ENCODE measurements at places on chromosomes 7 and 10.

DNA sequence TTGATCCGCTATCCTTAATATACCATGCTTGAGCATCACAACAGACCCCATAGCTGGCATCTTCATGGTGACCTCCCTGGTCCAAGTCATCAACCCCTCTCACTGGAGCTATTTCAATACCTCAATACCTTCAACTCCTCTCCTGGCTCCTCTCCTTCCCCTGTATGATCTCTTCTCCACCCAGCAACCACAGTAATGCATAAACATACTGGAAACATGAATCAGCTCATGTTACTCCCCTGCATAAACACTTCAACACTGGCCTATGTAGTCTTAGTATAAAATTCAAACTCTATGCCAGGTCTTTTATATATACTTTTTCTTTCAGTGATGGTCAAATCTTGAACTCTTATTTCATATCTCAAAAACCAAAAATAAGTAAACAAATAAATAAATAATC lies 31.8 kb upstream of the TMEM273 start:
- DNase-seq, result no peak

GRCh38 chr7:128791972-128792327 lies 182 bp downstream of the CCDC136 start:
- DNase-seq, result no peak

DNA sequence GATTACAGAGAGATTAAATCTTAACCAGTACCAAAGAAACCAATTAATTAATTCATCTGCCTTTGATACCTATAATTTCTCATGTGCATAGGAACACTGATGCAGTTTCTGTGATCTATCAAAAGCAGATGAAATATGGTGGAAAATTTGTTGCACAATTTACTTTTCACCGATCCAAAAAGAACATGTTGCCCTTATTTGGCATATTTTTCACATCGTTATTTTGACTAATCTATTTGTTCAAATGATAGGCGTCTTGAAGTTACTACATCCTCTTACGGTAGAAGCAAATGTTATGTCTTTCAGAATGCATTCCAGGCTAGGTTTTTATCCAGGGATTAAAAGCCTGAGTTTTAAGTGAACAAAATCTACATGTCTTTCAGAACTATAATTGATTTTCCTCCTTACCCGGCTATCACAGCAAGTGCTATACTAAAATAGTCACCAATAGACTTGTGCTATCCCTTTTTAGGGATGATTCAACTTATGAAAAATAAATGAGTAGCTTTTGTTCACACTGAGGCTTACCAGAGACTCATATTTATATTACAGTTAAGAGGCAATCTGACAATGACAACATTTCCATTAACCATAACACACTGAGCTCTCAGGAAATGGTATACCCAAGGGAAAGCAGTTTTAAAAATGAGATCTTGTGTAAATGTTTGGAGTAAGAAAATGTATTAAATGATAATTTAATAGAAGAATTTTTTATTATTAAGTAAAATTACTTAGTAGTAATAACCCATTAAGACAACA lies 16.8 kb upstream of the TES start:
- no peak for DNase-seq

GRCh38 chr7:77409739-77410547 lies 6.2 kb downstream of the GSAP start:
- no peak for DNase-seq

GRCh38 chr7:4189131-4189570 lies 492.9 kb upstream of the FOXK1 start:
- no peak for DNase-seq

DNA sequence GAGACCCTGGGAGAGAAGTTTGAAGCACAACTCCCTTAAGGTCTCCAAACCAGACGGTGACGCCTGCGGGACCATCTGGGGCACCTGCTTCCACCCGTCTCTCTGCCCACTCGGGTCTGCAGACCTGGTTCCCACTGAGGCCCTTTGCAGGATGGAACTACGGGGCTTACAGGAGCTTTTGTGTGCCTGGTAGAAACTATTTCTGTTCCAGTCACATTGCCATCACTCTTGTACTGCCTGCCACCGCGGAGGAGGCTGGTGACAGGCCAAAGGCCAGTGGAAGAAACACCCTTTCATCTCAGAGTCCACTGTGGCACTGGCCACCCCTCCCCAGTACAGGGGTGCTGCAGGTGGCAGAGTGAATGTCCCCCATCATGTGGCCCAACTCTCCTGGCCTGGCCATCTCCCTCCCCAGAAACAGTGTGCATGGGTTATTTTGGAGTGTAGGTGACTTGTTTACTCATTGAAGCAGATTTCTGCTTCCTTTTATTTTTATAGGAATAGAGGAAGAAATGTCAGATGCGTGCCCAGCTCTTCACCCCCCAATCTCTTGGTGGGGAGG lies 10.8 kb downstream of the SERPINE1 start:
- no peak for DNase-seq

- DNase-seq, result no peak
Observed at GRCh38 chr10:71363936-71364335, 32.8 kb upstream of the CDH23 start.

DNA sequence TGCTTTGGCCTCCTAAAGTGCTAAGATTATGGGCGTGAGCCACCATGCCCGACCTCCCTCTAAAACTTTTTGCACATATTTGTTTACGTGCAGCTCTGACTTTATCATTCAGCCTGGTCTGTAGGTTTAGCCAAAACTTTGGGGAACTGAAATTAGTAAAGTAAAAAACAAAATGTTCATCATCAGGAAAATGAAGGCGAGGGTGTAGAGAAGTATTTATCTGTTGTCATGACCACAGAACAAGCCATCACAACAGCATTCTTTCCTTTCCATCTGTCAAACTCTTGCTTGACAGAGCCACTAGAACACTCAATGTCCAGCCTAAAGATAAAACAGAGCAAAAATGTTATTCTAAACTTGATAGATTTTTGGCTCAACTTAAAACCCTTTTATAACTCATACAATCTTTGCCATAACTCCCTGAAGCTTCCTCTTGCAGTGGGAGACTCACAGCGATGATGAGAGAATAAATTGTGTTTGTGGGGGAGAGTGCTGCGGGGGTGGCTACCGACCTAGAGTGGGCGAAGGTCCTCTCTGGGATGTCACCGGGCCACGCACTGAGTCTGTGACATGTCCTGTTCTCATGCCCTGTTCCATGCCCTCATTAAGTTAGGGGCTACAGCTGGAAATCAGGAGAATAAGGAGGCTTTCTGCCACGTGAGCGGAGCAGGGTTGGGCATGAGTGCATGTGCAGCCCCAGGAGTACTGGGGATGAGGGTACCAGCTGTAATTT lies 58.6 kb upstream of the MKRN1 start:
- DNase-seq, result no peak

- no peak for DNase-seq
Observed at GRCh38 chr10:102741726-102742237, 2.0 kb upstream of the WBP1L start.

GRCh38 chr7:118185163-118185860 lies 1.3 kb downstream of the LSM8 start:
- no peak for DNase-seq

- no peak for DNase-seq
Observed at GRCh38 chr7:154892459-154892858, 110.5 kb downstream of the PAXIP1 start.

DNA sequence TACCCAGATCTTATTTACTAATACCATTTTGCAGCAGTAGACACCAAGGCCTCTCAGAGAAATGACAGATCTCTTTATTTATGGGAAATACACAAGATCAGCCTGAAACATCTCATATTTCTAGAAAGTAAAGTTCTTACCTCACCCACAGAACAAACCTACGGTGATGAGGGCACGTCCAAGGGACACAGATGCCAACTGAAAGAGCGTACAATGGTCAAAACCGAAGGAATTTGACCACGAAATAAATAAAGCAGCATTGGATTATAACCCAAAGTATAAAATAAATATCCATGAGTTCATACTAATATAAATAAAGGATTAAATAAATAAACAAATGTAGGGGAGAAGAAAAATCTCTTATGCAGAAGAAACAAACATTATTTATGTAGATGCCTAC lies 747.0 kb downstream of the TNS3 start:
- no peak for DNase-seq

GRCh38 chr10:22690158-22690557 lies 24.2 kb downstream of the PIP4K2A start:
- DNase-seq, result no peak

- no peak for DNase-seq
Observed at GRCh38 chr7:152733286-152733934, 26.1 kb upstream of the ACTR3B start.

- no peak for DNase-seq
Observed at GRCh38 chr7:127979113-127979727, 52.0 kb downstream of the LRRC4 start.

DNA sequence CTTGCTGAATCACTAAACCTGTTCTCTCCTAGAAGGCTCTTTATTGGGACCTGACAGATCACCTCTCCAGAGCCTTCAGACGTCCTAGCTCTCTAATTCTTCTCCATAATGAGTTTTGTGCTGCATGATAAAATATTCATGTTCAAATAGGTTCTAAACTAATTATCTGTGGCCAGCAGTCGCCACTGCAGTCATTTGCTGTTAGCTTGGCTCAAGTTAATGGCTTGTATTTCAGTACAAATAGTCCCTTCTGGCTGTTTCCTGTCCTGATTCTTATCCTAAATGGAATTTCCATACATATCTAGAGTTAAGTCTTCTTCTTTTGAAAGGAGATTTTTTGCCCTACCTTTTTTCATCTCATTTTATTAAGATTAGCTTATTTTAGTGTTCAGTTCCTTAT lies 303.2 kb downstream of the EXOC4 start:
- DNase-seq, result no peak

DNA sequence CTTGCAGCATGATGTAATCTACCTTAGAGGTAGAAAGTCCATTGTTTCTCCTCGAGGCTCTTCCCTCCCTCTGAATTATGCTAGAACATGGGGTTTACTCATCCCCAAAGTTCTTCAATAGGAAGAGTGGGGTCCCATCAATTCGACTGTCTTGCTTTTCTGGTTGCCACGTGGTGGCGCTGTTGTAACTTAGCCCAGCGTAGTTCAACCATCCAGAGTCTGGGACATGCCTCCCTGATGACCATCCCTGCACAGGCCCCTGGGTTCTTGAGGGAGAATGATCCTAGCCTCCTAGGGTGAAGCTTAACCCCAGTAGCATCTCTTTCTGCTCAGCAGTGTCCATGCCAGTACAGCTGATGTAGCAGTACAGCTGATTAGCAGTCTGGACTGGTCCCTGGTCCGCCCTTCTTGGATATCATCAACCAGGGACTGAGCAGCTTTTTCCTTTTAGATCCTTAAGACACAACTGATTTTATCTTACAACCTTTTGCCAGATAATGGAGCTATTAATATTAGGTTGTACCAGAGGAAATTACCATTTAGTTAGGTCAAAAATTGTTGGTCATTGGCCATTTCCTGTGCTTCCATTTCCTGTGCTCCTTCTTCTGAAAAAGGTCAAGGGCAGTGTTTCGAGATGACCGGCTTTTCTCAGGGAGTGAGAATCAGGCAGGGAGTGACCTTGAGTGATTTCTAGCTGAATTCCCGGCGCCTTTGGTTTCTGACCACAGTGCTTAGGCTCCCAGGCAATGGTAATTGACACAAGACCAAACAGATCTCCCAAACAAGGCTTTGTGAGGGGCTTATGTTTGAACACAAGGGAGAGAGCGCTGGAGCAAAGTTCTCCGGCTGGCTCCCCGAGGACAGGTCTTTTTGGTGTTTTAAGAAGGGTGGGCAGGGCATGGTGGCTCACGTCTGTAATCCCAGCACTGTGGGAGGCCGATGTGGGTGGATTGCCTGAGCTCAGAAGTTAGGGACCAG lies 65.4 kb downstream of the TACC2 start:
- DNase-seq, result no peak

GRCh38 chr10:9443758-9444157 lies 1389.3 kb downstream of the GATA3 start:
- DNase-seq, result no peak

DNA sequence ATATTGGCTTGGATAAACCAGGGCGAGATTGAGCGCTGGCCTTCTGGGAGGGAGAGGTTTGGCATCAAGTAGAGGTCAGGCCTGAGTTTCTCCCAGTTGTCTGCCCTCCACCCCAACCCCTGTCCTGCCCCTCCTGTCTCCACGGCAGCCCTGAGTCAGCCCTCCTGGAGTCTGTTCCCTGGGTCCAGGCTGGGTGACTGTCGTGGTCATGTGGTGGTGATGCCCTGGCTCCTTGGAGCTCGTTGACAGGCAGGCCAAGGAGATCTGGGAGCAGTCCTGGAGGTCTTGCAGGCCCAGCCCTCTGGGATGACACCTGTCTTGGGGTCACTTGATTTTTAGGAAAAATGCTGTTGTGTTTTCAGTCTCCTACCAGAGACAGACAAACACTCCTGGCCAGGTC lies 53.6 kb upstream of the PODXL start:
- no peak for DNase-seq

DNA sequence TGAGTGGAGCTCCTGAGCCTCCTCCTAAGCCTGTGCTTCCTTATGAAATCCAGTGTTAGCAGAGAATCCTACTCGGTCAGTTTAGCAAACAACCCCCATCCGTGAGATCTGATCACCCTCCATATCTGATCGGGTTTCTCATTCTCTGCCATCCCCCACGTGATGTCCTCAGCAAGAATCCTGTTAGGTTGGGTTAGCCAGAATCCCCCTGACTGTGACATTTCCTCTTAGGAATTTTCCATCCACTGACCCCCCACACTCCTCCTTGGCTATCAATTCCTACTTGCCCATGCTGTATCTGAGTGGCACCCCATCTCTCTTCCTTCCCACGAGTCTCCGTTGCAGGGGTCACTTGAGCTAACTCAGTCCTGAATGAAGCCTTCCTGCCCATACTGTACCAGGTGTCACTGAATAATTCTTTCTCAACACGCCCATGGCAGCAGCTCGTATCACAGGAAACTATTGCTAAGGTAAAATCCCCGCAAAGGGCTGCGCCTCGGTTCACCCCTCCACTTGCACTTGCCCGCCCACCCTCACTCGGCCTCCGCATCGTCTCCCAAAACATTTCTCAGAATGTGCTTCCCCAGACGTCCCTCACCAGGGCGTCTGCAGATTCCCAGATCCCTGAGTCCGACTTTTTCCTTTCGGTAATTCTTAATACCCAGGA lies 44.1 kb downstream of the MYOF start:
- DNase-seq, result no peak

- no peak for DNase-seq
Observed at GRCh38 chr10:74851831-74852230, 25.4 kb downstream of the KAT6B start.

DNA sequence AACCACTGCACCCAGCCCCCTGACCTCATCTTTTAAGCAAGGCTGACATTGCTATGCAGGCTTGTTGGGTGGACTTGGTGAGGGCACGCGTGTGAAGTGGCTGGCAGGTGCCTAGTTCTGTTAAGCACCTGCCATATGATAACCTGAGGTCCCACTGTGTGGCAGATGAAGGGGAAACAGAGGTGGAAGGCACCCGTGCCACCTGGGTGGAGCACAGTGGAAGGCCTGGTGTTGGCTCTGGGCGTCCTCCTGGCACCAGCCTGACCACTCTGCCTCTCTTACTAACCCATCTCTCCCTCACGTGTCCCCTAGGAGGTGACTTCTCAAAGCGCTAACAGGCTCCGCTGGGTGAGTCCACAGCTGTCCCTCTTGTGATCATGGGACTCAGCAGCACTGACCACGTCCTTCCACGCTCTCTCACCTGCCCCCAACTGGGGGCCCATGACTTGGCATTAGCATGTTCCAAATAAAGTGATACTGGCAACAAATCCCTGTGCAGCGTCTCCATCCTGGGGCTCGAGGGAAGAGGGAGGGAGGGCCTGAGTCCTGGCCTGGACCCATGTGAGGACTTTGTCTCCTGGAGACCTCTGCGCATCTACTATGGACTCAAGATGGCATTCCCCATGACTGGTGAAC lies 4.6 kb upstream of the ZNF862 start:
- no peak for DNase-seq

All from stimulated activated CD4-positive, alpha-beta T cell treated with anti-CD3 and anti-CD28 coated beads, Interleukin-2, amount 100 ng/mL, for 24 hours (primary cell).